Activated naive CD4-positive, alpha-beta T cell treated with Interleukin-2 at 50 U/mL for 16 hours (primary cell): ENCODE measurements at places on chromosomes 4 and X.

- no peak for DNase-seq
These were observed 15.3 kb downstream of the SLC34A2 start for GRCh38 chr4:25670991-25671390.

GRCh38 chrX:153379508-153379907 lies 21.6 kb downstream of the PNMA6E start:
- no peak for DNase-seq

GRCh38 chr4:184962125-184962638 lies 56.1 kb upstream of the HELT start:
- no peak for DNase-seq

DNA sequence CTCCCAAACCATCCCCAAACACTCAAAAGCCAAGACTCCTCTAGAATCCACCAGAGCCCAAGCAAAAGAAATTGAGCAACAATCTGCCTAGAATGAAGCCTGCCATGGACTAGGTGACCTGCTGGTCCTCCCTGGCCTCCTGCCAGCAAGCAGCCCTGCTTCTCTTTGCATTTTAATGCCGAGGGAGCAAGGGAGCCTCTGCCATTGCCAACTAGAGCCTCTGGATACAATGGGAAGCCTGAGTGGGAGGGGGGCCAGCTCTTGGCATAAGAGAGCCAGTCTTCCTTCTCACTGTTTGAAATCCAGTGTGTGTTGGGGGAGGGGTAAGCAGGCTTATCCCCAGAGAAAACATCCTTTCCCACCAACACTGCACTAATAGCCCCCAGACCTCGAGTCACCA lies 1.5 kb upstream of the GDPD2 start:
- DNase-seq, result no peak

DNA sequence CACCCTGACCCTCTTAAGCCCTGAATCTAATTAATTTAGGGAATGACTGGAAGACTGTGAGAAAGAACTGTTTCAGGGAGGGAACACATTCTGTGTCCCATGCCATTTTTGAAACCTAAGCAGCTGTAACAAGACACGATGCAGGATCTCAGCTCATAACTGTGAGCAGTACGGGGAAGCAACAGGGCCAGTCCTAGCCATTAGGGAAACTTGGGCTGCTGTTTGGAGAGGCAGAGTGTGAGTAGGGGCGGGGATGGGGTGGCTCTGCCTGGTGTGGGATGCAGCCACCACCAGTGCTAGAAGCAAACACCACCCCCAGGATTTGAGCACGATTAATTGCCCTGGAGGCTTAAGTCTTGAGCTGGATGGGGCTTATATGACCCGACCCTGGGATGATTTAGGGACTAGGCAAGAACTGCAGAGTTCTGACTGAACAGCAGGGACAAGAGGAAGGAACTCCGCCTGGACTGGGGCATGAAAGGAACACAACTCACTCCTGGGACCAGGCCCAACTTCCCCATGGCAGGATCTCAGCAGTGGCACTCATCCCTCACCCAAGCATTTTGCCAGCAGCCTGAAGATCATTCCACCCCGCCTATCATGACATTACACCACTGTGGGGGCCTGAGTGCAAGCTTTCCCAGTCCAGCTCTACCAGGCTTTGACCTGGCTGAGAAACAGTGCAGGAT lies 43.1 kb downstream of the ATRX start:
- DNase-seq, result no peak

GRCh38 chr4:68869274-68869773 lies 53.5 kb downstream of the UGT2B10 start:
- DNase-seq, result no peak

DNA sequence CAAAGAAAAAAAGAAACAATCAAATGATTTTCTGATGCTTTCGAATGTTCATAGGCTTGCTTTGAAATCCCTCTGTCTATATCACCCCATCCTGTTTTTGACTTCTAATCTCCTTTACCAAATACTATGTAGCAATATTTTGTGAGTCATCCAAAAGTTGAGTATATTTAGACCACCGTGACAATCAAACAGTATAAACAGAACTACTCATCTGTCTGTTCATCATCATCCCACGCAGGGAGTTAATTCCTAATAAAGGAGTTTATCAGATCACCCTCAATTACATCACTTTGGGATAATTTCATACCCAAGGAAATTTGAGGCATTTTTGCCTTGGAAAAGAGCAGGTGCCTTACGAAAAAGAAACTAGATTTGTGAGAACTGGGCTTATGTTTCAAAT lies 212.9 kb downstream of the CBR4 start:
- no peak for DNase-seq
